Vagina (tissue), 2 donors: ENCODE measurements at places on chromosomes 2 and 18.

DNA sequence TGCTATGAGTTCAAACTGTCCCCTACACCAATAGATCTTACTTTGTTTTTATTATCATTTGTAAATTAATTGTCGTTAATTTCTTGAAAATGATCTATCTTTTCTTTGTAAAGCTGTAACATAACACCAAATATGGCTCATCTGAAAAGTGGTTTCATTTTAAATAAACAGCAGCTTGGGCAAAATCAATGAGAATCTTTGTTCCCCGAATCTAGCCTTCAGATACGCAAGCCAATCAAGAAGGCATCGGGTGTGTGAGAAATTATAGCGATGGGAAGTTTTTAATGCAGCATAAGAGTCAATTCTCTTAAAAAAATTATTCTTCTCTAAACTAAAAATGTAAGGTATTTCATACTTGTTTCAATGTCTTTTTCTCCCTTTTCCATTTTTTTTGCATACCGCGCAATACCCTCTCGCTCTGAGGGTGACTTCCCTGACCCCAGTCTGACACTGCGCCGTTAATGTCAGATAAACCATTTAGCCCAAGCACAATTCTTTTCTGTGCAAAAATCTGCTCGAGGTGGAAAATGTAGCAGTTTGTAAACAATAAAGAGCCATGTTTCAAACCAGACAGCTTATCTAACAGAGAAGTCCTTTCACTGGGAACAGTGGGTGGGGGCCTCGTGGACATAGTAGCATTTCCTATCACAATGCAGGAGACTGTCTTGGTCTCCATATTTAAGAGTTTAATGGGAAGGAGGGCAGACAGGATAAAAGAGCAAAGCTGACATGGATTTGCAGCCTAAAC, 129.4 kb downstream of the TCF4 start:
- H3K4me3 ChIP-seq, result no peak overlapping the region
- H3K36me3 ChIP-seq, result no peaks in the 10 kb centered on the region
- peaks cover 6% of the 10 kb centered on the region for H3K4me1 ChIP-seq
- no peak for DNase-seq
- no peaks in the 10 kb centered on the region for H3K27me3 ChIP-seq
- no peak overlapping the region for H3K27ac ChIP-seq

- no peak for DNase-seq
- no peaks in the 10 kb centered on the region for H3K27me3 ChIP-seq
- H3K36me3 ChIP-seq, result no peaks in the 10 kb centered on the region
- H3K4me3 ChIP-seq, result no peak overlapping the region
- H3K4me1 ChIP-seq, result no peaks in the 10 kb centered on the region
These were observed 86.5 kb upstream of the DTNA start for GRCh38 chr18:34623557-34623956.

DNA sequence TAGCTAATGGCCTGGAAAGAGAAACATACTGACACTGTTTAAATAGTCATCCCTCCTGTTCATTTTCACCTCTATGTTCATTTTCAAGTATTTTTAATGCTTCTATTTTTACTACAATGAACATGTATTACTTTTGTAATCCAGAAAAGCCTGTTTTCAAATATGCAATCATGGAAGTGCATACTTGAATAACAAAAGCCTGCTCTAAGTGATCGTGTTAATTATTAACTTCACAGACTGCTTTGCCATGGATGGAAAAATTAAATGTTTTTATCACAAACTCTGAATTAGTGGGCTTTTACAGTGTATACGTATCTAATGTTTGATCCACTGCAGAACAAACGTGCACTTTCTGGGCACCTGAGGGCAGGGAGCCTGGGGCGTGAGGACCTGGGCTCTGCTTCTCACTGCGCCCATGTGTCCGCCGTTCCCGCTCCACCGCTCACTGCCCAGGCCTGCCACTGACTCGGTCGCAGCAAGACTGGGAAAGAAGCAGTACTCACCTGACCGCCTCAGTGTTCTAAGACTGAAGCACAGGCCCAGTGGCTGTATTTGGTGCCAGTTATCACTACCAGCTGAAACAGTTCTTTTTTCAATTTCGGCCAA, 80.6 kb downstream of the UXS1 start:
- H3K27ac ChIP-seq, result no peak overlapping the region
- H3K36me3 ChIP-seq, result no peaks in the 10 kb centered on the region
- no peak for DNase-seq

DNA sequence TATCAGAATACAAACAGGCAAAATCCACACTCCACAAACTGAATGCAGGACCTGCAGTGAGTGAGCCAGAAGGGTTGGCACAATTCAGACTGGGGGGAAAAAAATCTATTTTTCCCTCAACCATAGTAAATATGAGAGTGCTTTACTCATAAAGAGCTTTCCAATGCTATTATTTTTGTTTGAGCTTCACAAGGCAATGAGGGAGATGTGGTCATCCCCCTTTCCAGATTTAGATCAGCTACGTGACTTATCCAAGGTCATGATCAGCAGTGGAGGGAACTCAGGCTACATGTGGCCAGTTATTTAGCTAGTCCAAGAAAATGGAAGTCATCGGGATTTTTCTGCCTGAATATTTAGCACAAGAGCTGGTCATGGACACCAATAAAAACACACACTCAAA, 120.4 kb upstream of the KLF7 start:
- no peaks in the 10 kb centered on the region for H3K27me3 ChIP-seq
- no peak for DNase-seq
- H3K36me3 ChIP-seq, result no peaks in the 10 kb centered on the region
- H3K27ac ChIP-seq, result no peak overlapping the region
- H3K4me3 ChIP-seq, result no peak overlapping the region

- H3K27ac ChIP-seq, result no peak overlapping the region
- no peaks in the 10 kb centered on the region for H3K36me3 ChIP-seq
- H3K4me3 ChIP-seq, result no peak overlapping the region
- H3K27me3 ChIP-seq, result no peaks in the 10 kb centered on the region
- H3K4me1 ChIP-seq, result no peaks in the 10 kb centered on the region
These were observed 320.4 kb downstream of the AFF3 start for GRCh38 chr2:99821984-99822383.
